Cortex of kidney (tissue), 1 donor: ENCODE measurements at places on chromosomes 11 and 22.

DNA sequence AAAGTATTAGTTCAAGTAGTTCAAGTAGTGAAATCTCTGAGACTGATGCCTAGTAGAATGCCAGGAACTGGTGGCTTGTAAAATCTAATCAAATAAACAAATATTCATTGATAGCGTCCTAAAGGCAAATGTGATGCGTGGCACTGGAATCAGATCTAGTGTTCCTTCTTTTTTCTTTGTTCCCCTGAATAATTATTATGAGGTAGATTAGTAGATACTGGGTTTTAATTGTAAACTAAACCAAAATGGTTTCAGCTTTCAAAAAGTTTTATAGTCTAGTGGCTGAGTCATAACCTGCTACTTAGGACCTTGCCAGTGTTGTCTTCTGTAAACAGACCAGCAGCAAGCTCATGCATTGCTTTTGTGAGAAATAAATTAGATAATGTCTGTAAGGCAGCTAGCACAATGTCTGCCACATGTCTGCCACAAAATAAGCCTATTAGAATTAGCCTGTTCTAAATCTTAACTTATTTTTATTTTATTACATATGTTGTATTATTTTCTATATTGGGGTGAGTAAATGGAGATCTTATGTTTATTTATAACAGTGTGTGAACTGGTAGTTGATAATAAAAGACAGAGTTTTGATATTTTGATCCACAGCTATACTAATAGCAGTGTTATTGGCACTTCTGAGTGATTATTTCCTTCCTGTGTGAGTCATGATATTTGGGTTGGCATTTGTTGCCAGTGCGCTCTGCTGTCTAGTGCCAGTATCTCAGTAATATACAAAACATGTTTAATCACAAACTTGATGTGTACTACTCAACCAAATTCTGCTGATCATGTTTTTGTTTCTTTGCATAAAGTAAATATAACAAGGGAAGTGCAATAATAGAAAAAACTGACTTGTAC is 135.7 kb downstream of the TMEM135 start:
- no peak for DNase-seq

GRCh38 chr22:33741025-33741424 is 179.3 kb downstream of the LARGE1 start:
- no peak for DNase-seq

DNA sequence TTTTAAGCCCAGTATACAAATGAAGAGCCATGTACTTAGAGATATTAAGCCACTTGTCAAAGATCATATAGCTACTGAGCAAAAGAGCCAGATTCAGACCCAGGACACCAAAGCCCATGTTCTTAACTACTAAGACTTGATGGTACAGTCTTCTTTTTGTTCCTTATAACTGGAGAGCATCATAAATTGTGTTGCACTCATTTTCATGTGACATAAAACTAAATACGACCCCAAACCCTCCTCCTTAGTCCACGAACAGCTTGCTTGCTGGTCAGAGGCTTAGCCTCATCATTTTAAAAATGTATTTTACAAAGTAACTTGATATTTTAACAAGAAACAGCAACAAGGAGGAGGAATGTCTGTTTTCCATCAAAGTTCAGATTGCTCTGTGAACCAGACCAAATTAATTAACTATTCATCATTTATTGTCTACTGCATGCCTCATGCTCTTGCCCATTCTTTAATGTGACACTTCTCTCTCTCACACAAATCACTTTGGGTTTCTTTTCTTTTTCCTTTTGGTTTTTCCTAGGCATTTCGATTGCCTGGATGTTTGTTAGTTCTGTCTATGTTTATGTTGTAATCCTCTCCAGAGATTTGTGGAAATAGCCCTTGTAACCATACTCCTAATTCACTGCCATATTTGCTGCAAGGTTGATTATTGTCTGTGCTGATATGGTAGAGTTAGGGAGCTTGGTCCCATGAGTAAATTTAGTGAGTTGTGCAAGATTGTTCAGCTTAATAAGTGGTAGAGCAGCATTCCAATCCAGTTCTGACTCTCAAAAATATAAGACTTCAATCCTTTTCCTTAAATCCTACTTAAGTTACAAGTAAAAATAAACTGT is 8.4 kb upstream of the ARHGAP20 start:
- DNase-seq, result no peak

DNA sequence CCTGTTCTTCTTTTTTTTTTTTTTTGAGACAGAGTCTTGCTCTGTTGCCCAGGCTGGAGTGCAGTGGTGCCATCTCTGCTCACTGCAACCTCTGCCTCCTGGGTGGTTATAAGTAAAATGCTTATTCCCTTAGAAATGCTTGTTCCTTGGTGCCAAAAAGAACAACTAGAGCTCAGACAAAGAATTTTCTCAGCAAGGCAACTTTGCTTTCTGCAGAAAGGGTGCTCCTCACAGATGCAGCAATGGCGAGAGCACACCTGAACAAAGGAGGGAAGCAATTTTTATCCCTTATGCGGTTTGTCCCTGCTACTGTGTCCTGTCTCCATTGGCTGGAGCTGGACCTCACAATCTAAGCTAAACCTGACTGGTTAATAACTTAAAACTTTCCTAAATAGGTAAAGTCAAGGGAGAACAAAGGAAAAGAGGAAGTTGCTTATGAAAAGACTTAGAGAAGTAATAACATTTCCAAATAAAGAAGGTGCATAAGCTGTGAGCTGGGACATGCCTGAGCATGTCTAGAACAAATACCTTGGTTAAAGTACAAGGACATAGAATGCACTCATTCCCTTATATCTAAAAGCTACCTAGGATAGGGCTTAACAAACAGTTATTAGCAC is 90.0 kb upstream of the PRR5 start:
- DNase-seq, result no peak

GRCh38 chr11:120663142-120663541 is 151.6 kb downstream of the GRIK4 start:
- DNase-seq, result no peak

DNA sequence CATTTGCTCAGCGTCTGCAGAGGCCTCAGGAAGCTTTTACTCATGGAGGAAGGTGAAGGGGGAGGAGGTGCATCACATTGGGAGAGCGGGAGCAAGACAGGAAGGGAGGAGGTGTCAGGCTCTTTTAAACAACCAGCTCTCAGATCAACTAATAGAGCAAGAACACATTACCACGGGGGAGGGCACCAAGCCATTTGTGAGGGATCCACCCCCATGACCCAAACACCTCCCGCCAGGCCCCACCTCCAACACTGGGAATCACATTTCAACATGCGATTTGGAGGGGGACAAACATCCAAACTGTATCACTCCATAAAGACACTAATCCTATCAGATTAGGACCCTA is 18.9 kb upstream of the THY1 start:
- DNase-seq, result no peak

GRCh38 chr11:63583357-63583677 is 20.1 kb upstream of the PLAAT2 start:
- DNase-seq, result no peak

DNA sequence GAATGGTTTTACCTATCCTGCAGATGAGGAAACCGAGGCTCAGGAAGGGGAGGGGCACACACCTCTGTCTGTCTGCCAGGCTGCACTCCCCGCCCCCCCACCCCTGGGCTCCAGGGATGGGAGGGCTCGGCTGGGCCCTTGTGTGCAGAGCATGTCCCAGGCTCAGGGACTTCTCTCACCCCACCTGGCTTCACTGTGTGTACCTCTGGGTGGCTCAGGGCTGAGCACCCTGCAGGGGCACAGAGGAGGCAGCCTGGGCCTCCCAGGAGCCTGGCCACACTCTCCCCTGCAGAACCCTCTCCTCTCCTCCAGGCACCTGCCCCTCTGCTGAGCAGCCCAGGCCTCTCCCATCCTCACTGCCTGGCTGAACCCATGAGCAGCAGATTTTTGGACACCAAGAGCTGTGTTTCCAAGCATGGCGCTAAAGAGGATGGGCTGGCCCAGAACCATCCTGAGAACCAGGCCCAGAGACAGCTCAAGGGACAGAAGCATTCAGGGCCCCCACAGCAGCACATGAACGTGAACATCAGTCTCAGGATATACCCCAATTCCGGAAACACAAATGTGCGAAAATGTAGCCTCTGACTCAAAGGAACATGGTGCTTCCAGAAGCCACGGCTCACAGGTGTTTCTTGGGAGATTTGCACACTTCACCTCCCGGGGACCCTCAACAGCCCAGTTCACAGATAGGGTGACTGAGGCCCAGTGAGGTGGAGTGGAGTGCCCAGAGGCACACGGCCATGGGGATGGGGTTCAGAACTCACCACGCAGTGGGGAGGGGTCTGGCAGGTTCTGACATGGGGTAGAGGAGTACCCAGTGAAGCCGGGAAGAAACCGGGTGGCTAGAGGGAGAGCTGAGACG is 10.5 kb downstream of the EMID1 start:
- no peak for DNase-seq

- DNase-seq, result no peak
Observed at GRCh38 chr11:11122749-11123148, 230.3 kb downstream of the CSNK2A3 start.

- DNase-seq, result no peak
Observed at GRCh38 chr11:36071917-36072500, 128.1 kb downstream of the LDLRAD3 start.

DNA sequence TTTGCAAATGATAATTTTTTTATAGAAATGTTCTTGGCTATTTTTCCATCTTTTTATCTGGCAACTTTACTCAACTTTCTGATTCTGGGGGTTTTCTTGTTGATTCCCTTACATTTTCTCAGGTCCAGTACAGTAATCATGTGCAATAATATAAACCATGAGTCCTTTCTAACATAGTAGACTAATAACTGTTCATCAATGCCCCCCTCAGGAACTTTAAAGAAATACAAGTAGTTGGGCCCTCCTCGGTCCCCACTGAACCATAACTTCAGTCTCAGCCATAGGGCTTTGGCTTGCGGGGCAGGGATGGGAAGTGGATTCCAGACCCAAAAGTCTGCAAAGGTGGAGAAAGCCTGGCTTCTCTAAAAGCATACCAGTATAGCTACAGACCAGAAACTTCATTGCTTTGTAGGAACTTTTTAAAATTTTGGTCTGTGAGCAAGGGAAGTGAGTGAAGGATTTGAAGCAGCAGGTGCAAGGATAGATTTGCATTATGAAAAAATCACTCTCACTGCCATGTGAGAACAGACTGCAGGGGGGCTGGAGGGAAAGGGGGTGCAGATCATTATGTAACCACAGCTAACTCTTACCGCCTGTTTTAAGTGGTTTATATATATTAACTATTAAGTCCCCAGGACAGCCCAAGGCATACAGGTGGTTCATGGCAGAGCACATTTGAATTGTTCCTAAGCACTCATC is 10.4 kb upstream of the TUB start:
- no peak for DNase-seq

- DNase-seq, result no peak
Observed at GRCh38 chr11:22807855-22808570, 21.6 kb downstream of the SVIP start.

GRCh38 chr22:19965771-19966709 is 24.4 kb upstream of the TXNRD2 start:
- no peak for DNase-seq

- DNase-seq, result no peak
Observed at GRCh38 chr22:27507935-27508526, 293.5 kb downstream of the MN1 start.

- DNase-seq, result no peak
Observed at GRCh38 chr22:39098576-39098975, 1.5 kb downstream of the APOBEC3H start.

GRCh38 chr11:85776951-85777602 is 33.9 kb downstream of the SYTL2 start:
- no peak for DNase-seq

- no peak for DNase-seq
Observed at GRCh38 chr22:28779833-28780232, 7.3 kb downstream of the CCDC117 start.

- DNase-seq, result no peak
Observed at GRCh38 chr11:60274416-60274815, 6.0 kb upstream of the MS4A4A start.

DNA sequence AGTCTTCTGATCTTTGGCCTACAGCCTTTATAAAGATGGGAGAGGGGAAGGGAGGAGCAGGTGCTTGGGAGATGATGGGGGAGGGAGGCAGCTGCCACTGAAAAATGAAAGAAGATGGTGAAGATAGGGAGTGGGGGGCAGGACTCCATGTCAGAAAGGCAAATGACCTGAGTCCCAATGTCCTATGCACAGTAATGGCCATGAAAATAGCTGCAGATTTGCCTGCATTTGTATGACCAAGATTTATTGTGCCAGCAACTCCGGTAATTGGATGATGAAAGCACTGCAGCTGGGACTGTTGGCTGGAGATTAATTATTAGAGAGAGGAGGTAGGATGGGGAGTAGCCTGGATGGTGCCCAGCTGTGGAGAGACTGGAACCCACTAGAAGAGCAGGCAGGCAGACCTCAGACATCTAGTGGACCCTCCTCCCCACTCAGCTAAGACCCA is 36.1 kb downstream of the NEU3 start:
- DNase-seq, result no peak

GRCh38 chr11:103877221-103877620 is 159.2 kb upstream of the DDI1 start:
- DNase-seq, result no peak

- no peak for DNase-seq
Observed at GRCh38 chr11:93034723-93035039, 65.2 kb downstream of the MTNR1B start.

- DNase-seq, result no peak
Observed at GRCh38 chr22:21919526-21920307, 32.9 kb downstream of the PPM1F start.

DNA sequence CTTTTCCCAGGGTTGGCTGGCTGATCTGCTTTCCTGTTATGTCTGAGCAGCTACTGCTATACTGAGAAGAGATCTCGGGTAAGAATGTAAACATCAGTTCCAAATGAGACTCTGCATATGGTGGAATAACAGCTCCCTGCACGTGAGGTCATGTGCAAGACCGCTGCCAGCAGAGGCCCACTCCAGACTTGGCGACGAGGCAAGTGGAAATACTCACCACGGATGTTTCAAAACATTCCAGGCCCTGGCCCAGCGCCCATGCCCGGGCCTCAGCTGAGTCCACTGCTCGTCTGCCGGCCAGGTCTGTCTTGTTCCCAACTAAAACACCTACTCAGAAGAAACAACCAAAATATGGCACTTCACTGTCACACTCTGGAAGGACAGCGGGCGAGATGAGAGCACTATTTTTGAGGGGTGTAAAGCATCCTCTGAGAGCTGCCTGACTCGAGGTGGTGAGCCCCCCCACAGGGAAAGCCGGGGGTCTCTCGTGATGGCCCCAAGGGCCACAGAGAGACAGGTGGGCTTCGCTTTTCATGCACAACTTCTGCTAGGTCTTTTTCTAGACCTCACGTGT is 13.1 kb downstream of the IFT27 start:
- DNase-seq, result no peak

GRCh38 chr11:123184531-123184930 is 10.5 kb downstream of the CLMP start:
- no peak for DNase-seq
